ENCODE measurements at places on chromosomes 12 and 14. TPM values are rescaled to one million over a fixed set of nuclear protein-coding genes. Genes with fewer than 3 reads are reported as not detected.
A peak's percentile ranks its signal among the peaks of the same experiment; 100 is the strongest.

GRCh38 chr12:105175397-105175990 is 60.5 kb downstream of the APPL2 start:
- DNase-seq: no peak

ABHD4 gene
- total RNA-seq: 13.4 TPM

- no peak for DNase-seq
These were observed 486.2 kb downstream of the DIO2 start for GRCh38 chr14:79724934-79725717.

GRCh38 chr12:57552306-57552651 is 2.4 kb downstream of the KIF5A start:
- no peak for DNase-seq

CLECL1 gene
- not detected for total RNA-seq

- no peak for DNase-seq
These were observed 42.0 kb downstream of the NCOR2 start for GRCh38 chr12:124525455-124525854.

DNA sequence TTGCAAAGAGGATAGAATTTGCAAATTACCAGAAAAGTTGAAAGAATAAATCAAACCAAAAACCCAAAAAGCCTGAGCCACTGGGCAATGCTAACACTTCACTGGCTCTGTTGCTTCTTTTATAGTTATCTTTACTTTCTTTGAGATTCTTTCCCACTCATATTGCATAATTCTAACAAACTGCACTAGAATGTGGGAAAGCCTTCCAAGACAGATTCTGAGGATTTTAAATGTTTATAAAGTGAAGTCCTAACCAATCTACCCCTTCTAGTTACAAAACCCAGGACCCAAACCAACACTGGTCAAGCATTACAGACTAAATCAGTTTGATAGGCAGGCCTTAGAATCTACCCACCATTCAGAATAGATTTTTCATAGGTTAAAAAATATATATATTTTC is 150.9 kb downstream of the MED13L start:
- peak; percentile 89 for DNase-seq

KCNA5 gene
- total RNA-seq: not detected

SELPLG gene
- total RNA-seq: 1.3 TPM

- peak; percentile 11 for DNase-seq
These were observed 30.4 kb downstream of the CAND1 start for GRCh38 chr12:67299526-67299925.

DNA sequence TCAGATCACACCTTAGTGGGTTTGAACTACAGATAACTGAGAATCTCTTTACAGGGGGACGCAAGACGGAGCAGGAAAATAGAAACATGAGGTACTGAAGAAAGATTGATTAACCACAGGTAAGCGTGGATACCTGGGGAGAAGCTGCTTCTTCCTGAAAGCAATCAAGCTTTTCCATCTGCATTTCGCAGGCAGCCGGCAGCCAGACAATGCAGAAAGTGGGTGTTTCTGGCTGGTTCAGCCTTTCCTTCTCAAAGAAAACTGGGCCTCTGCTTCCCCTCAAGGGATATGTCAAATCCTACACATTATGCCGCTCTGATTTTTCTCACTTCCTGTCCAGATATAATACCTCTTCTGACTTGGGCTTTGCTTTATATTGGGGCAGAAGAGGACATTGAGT is 39.1 kb upstream of the PPFIA2 start:
- no peak for DNase-seq

DNA sequence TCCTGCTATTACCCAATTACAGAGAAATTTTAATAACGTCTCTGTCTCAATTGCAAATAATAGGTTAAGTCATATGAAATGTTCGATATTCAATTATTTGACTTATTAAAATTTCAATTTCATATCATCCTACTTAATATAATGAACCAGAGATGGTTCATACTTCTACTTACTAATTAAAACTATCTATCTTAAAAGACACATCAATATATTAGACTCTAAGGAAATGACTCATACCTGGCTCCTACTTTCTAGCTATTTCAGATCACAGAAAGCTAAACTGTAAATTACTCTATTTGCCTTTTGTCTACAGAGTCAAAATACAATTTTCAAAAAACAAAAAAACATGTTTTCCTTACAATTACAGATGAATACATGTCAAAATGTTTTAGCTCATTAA is 99.6 kb downstream of the CAPZA3 start:
- DNase-seq: peak; percentile 28

All from fibroblast of villous mesenchyme (primary cell).